ENCODE measurements at places on chromosomes 16 and 17.

- DNase-seq: no peak
Measured at GRCh38 chr16:35184356-35184870, 1725.0 kb downstream of the TP53TG3F start.

DNA sequence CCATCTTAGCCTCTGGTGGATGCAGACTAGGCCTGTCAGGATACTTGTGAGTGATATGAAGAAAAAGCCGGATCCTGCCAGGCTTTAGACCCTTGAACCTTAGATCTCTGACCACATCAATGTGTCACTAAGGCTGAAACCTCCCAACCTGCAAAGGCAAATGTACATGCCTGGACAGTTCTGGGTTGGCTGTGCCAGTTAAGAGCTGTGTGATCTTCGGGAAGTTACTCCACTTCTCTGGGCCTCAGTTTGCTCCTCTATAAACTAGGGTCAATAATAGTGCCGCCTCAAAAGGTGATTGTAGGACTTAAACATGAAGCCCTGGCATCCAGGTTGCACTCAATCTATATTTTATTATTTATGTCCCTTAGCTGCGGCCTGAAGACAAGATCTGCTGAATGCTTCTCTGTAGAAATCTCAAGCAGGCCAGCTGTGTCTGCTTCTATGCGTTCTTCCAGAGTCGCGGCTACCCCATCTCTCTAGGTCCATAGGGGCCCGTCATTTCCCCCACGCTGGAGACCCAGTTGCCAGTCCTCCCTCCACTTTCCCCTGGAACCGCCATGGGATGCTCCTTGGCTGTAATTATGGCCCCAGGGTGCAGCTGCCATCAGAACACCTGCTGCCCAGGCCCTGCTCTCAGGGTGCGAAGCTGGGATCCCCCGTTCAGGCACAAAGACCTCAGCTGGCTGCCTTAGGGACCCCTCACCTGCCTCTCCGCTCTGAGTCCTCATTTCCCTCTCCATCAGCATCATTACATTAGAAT, 50.2 kb downstream of the AKAP1 start:
- no peak for DNase-seq

DNA sequence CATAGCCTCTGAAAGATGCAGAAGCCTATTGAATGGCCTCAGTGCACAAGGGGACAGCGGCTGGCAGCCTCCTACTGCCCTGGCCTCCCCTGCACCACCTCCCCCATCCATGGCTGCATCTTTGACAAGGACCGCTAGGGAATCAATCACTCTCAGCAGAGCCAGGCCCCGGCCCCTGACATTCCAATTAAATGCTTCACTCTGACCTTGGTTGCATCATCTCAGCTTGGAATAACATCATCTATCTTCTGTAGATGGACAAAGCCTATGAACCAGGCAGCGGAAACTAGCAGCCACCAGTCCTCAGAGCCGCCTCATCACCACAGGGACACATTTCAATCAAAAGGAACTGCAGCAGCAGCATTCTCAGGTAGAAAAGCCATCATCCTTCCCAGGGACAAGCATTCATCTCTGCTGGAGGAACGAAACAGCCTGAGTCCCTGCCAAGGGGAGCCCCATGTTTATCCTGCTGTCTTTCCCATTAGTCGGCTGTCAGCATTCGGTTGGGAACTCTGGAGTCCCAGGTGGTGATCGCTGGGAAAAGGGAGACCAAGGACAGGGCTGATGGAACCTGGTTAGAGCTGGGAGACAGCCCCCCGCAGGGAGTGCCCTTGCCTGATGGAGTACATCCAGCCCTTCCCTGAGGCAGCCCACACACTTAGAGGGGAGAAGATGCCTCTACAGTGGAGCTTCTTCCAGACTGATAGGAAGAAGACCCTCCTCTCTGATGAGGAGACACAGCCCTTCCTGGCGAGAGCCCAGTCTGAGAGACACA, 11.5 kb upstream of the TMEM132E start:
- no peak for DNase-seq

DNA sequence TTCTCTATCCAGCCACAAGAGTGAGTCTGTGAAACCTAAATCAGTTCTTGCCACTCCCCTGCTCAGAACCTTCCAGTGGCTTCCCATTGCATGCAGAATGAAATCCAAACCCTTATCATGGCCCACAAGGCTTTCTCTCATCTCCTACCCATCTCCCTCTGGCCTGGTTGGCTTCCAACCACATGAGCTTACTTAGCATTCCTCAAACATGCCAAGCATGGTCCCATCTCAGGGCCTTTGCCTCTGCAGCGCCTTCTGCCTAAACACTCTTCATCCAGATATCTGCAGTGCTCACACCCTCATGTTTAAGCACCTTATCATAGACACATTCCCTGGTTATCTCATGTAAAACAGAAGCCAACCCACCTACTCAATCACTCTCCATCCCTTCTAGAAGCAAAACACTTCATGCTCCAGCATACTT, 15.5 kb downstream of the TK2 start:
- no peak for DNase-seq

- no peak for DNase-seq
Measured at GRCh38 chr16:17448640-17449638, 21.8 kb downstream of the XYLT1 start.

GRCh38 chr16:10587622-10588021, 7.2 kb upstream of the EMP2 start:
- no peak for DNase-seq
